ENCODE measurements at places on chromosomes 16 and 17. TPM values are rescaled to one million over a fixed set of nuclear protein-coding genes. Genes with fewer than 3 reads are reported as not detected.

The SULT1A2 gene
- 0.93 TPM for polyA plus RNA-seq

The CTRB2 gene
- 0.52 TPM for polyA plus RNA-seq

The ARHGAP44 gene
- 4.5 TPM for polyA plus RNA-seq

The HOXB4 gene
- polyA plus RNA-seq = 1.1 TPM

The CYGB gene
- polyA plus RNA-seq = 20.1 TPM
